ENCODE measurements at places on chromosomes 7 and 10. TPM values are rescaled to one million over a fixed set of nuclear protein-coding genes. Genes with fewer than 3 reads are reported as not detected.
A peak's percentile ranks its signal among the peaks of the same experiment; 100 is the strongest.

DNA sequence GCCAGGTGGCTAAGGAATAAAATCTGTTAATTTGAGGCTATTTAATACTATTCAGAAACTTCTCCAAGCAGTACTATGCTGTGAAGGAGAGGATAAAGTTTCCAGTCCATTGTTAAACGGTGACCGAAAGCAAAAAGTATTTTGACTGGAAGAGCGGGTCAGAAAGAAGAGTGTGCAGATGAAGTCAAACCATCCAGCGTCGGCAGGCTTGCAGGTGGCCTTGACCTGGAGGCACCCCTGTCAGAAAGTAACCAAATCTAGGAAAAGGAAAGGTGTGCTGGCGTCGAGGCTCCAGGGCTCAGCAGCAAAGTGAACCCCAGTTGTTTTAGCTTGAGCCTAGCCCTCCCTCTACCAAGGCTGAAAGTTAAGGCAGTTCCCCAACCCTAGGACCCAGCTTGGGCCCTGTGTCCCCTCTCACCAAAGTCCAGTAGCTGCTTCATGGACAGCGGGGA, 544 bp downstream of the PDK4 start:
- DNase-seq = peak; percentile 44

DNA sequence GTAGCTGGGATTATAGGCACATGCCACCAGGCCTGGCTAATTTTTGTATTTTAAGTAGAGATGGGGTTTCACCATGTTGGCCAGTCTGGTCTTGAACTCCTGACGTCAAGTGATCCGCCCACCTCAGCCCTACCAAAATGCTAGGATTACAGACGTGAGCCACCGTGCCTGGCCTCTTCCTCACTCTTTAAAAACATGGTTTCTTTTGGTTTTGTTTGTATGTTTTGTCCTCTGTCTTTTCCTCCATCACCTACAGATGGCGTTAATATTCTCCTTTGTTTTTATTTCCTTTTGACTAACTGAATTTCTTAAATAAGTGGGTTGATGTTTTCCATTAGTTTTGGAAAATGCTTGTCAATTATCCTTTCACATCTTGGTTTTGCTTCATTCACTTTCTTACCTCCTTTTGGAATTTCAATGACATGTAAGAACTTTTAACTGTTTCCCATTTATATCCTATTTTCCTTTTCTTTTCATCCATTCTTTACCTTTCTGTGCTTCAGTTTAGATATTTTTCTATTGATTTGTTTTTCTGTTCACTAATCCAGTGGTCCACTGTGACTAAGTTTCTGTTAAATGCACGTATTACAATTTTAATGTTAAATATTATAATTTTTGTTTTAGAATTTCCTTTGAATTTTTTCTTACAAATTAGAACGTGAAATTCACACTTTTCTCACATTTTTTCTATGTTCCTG, 104.1 kb downstream of the ZNF467 start:
- DNase-seq = peak; percentile 31

GRCh38 chr7:39408906-39409305, 157.3 kb upstream of the YAE1 start:
- no peak for DNase-seq

GRCh38 chr7:142385491-142386340, 127.9 kb upstream of the PRSS58 start:
- peak; percentile 55 for DNase-seq

UNC5B gene
- 23.8 TPM for total RNA-seq

DNA sequence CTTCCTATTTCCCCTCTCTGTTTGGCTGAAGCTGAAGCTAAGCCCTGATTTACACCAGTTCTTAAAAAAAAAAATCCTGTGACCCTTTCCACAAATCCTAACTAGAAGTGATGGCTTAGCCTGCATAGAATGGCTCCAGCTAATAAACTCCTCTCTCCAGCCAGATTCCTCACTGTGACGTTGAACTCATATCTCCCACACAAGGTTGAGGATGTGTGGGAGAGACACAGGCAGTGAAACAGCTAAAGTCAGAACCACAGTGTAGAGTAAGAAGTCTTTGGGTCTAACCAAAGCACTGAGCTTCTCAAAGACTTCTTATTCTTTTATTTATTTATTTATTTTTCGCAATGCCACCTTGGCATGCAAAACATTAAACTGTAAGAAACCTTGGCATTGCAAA, 268.3 kb downstream of the SNX13 start:
- DNase-seq = no peak

GRCh38 chr10:30987463-30987862, 44.2 kb downstream of the ZNF438 start:
- DNase-seq = no peak

SPAM1 gene
- not detected for total RNA-seq

GRCh38 chr7:39624442-39624807, 1.1 kb downstream of the RALA start:
- DNase-seq = peak; percentile 57

GRCh38 chr7:157691586-157692459, 355.0 kb downstream of the DNAJB6 start:
- DNase-seq = no peak

GRCh38 chr7:29194594-29195427, at the start of gene CHN2:
TSS of gene CHN2 (plus strand) at chr7:29194775.
- peak; percentile 78 for DNase-seq

NEUROD6 gene
- not detected for total RNA-seq

GLI3 gene
- 18.4 TPM for total RNA-seq

KEL gene
- 8.3 TPM for total RNA-seq

PDCD4 gene
- 186 TPM for total RNA-seq

RALA gene
- 31.2 TPM for total RNA-seq

GRCh38 chr10:60896033-60896432, 48.0 kb downstream of the RHOBTB1 start:
- DNase-seq = peak; percentile 76

All from lung (tissue), 17 donors.